GM12878 (cell line): ENCODE measurements at places on chromosomes 6 and 20.

DNA sequence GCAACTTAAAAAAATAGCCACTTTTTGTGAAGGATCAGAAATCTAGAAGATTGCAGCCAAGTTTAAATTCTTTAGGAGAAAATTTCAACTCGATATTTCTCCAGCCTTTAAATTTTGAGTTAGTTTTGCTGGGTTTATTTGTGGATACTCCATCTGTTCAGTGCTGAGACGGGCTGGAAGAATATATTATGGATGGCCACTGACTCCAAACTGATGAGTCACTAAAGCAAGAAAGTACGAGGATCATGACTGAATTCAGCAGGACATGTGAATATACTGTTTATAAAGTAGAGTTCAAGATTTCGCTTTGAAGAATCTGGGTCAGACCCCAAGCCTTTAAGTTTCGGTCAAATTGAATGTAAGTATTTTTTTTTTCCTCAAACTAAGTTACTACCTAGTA, 199.5 kb downstream of the ADGRB3 start:
- DNase-seq: no peak

DNA sequence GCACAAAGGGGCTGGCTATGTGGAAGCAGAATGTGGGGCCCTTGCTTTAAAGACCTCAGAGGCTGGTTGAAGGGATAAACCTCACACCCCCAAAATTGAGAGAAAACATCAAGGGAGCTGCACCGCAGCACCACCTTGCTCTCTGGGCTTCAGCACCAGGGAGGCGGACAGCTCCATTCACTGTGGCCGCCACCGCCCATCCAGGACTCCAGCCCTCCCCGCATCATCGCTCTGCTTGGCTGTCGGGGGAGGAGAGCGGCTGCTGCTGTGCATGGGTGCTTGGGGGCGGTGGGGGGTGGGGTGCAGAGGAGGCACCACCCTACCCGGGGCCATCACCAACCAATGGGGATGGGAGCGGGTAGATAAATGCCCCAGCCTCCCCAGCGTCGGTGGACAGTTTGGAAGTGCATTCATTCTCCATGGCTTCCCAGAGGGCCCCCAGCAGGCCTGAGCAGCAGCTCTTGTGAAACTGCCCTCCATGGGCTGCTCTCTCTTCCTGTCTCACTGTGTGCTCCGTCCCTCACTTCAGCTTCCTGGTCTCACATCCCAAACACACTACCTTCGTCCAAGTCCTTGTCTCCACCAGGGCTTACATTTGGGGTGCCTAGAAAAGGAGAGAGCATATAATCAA, 75.7 kb upstream of the BHLHE23 start:
- no peak for DNase-seq

DNA sequence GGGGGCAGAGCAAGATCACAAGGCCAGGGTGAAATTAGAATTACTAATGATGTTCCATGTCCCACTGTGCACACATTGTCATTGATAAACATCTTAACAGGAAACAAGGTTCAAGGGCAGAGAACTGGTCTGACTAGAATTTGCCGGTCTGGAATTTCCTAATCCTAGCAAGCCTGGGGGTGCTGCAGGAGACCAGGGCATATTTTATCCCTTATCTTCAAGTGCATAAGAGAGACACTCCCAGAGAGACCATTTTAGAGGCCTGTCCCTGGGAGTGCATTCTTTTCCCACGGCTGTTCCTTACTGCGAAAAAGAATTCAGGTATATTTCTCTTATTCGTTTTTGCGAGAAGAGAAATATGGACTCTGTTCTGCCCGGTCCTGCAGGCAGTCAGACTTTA, 41.5 kb downstream of the CD83 start:
- no peak for DNase-seq

- DNase-seq: no peak
Observed at GRCh38 chr6:64258752-64259151, 623.1 kb downstream of the PHF3 start.

DNA sequence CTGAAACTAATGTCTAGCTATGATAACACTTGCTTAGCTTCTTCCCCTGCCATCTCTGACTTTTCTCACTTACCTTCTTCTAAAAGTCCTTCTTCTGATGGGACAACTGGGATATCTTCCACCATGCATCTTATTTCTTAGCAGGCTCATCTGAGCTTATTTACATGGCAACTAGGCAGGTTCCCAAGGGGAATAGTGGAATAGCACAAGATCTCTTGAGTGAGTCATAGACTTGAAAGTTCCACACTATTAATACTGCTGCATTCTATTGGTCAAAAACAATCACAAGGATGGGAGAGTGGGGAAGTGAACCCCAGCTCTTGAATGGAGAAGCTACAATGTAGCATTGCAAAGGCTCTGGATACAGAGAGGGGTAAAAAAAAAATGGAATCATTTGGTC, 142.1 kb downstream of the HAO1 start:
- no peak for DNase-seq

DNA sequence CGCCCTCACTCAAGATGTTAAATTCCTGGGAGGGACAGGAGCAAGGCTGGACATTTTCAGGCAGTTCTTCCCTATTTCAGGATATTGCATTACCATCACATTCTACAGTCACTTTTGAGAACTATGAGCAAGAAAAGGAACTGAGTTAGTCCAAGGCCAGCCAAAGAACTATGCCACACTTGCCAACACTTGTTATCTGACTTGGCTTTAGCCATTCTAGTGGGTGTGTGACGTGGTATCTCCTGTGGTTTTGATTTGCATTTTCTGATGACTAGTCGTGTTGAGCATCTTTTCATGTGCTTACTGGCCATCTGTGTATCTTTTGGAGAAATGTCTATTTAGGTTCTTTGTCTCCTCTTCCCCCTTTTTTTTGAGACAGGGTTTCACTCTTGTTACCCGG, 12.0 kb downstream of the XRN2 start:
- DNase-seq: no peak

DNA sequence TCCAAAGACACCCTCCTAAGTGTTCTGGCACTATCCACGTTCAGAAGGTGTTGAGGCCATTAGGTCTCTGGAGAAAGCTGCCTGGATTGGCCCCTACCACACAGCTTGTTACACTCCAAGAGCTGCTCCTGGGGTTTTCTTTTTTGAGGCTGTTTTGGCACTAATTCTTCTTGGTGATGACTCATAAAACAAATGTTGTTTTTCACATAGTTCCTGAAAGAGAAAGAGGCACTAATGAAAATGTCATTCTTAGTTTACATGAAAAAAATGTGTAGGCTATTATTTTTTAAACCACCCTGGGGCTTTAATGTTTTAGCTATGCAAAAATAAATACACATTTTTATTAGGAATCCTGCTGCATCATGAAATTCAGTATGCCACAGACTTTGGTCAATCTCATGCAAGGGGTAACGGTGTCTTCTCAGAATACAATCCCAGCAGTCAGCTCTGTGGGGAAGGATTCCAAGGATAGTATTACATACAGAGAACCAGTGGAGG, 38.1 kb downstream of the TBPL1 start:
- DNase-seq: no peak

DNA sequence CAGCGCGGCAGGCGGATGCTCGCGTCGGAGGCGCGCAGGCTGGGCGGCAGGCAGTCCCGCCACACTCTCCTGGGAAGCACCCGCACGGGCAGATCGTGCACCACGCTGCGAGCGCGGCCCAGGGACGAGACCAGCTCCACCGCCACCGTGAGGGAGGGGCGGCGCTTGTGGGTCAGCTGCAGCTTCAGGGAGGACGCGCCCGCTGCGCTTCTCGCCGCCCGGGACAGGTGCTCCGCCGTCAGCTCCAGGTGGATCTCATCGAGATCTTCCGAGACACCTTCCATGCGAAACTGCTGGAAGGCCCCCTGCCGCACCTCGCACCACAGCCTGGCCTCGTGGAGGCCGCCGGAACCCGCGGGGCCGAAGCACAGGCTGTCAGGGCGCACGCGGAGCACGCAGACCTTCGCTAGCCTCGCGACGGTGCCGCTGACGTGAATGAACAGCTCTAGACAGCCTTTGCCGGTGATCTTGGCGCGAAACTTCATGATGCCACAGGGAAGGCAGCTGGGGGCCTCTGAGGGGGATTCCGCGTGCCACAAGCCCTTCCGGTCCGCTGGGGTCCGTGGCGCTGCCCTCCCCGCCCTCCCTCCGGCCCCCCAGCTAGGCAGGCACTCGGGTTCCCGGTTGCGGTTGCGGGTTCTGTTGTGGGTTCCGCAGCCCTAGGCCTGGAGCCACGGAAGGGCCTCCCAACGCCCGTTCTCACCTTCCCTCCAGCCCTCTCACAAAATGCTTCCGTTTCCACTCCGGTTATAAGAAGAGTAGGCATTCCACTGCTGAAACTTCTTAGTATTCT, at the start of gene HUS1B:
TSS of gene HUS1B (minus strand) at position 641 of the 793 bp plus-strand sequence. CDS start at position 485, 156 bp downstream.
- DNase-seq: no peak

- DNase-seq: no peak
Observed at GRCh38 chr6:43671801-43672690, 15.5 kb downstream of the MRPS18A start.

DNA sequence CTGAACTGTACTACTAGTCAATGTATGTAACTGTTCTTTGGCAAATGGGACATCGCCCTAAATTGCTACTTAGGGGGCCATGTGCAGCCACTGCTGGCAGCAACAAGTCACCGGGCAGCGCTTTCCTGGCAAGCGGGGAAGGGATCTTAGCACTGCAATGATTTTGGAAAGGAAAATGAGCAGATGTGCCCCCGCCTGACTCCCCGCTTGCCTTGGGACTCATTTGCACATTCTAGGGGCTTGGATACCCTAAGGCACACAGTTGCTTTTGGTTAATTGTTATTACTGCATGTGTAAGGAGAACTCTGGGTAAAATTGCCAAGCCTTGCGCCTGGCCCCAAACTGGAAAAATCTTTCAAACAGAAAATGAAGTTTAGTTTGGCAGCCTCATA, 32.2 kb downstream of the CD83 start:
- DNase-seq: no peak

DNA sequence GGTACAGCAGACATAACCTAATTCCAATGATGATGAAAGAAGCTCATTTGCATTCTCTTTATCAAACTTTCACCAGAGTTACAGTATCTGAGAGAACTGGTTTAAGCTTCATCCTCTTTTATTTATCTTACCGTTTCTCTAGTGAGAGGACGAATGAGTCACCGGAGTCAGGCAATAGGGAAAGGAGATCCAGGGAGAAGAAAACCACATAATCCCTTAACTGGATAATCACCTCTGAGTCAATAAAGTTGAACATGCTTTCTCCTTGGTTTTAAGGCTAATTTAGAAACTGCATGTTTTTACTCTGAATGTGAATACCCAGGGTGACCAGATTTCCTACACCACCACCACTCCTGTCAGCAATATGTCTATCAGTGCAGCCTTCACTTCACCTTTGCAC, 313.7 kb upstream of the TBX18 start:
- no peak for DNase-seq

DNA sequence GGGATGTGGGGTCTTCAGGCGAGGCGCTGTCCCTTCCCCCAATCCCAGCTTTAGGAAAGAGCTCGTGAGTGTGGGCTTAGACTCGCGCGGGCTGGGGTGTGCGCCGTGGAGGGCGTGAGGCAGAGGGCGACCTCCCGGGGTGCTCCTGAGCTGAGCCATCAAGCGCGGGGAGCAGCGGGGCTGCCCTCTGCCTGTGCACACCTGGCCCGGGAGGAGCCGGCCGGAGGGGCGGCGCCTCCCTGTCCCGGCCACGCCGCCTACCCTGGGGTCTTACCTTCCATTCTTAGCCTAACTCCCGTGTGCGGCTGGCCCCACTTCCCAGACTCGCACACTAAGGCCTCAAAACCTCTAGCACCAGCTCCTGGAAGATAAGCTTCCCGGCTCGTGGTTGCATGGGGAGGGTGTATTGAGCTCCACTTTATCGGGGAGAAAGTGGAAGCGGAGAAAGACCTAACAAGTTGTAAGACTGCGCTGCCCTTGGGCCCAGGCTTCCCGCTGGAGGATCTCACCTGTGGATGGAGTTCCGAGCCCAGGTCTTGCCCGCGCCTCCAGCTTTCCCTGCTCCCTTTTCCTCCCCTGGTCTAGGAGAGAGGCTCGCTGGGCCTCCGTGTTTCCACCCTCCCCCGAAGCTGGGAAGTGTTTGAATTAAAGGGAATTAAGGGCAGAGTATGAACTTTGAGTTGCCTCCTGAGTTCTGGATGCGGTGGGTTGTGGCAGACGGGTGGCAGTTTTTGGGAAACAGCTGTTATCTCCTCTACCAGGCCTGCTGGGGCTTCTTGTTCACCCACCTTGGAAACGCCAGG, 1.2 kb downstream of the DNMT3B start:
- no peak for DNase-seq

- DNase-seq: no peak
Observed at GRCh38 chr6:12422848-12423247, 132.7 kb downstream of the EDN1 start.

- DNase-seq: no peak
Observed at GRCh38 chr20:39910536-39910935, 778.5 kb downstream of the MAFB start.
